HFFc6 (cell line): ENCODE measurements at places on chromosomes 2 and 18. TPM values are rescaled to one million over a fixed set of nuclear protein-coding genes. Genes with fewer than 3 reads are reported as not detected.

FBXO15 gene
- total RNA-seq = 1.0 to 1.3 TPM (median 1.3 TPM) in 3 replicates

GRCh38 chr2:96105152-96105915 lies 11.0 kb downstream of the ADRA2B start:
- H3K36me3 ChIP-seq = peaks cover 10% of the 10 kb centered on the region; the same call in 1 of the 2 replicates
- no peak overlapping the region for H3K4me3 ChIP-seq
- DNase-seq = no peak
- no peak overlapping the region for H3K27ac ChIP-seq

DNA sequence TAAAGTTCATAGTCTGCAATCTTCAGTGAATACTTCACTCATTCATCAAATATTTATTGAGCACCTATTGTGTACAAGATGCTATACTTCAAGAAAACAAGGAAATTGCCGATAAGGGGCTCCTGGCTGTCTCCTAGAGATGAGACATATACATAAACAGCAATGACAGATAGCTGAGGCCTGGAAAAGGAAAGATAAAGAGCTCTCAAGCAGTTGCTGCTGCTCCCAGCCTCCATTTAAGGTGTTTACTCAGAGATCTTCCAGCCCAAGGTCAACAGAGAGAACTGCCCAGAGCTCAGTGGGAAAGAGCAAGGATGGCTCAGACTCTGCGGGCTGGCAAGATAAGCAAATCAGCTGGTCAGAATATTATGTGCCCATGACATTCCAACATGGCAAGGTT lies 3.3 kb upstream of the SLC14A2 start:
- H3K4me3 ChIP-seq = no peak overlapping the region
- H3K27ac ChIP-seq = no peak overlapping the region
- H3K36me3 ChIP-seq = no peaks in the 10 kb centered on the region
- no peak for DNase-seq

DNA sequence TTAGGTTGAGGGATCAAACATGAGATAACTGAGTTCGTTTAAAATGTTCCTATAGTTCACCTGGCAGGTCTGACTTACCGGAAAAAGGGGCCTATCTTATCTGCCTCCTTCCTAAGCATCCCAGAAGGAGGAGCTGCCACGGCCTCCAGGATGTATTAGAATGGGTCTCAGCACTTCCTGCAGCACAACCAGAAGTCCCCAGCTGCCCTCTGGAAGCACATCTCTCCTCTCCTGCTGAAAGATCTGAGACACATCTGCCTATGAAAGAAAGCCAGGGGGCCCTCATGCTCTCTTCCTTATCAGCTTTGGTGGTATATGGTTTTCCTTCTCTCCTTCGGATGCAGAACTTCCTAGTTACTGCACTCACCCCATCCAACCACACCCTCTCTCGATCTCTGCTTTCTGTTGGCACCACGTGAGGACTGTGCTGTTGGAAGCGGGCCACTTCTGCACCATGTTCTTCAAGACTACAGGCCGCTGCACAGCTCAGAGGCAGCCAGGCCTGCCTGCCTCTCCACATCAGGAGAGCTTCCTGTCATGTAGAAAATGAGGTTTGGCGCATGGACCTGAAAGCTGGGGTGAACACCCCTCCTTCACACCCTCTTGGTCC lies 6.5 kb downstream of the IGFBP5 start:
- H3K27me3 ChIP-seq = peaks cover 16% of the 10 kb centered on the region
- H3K4me3 ChIP-seq = no peak overlapping the region
- H3K4me1 ChIP-seq = peaks cover 49% of the 10 kb centered on the region

DNA sequence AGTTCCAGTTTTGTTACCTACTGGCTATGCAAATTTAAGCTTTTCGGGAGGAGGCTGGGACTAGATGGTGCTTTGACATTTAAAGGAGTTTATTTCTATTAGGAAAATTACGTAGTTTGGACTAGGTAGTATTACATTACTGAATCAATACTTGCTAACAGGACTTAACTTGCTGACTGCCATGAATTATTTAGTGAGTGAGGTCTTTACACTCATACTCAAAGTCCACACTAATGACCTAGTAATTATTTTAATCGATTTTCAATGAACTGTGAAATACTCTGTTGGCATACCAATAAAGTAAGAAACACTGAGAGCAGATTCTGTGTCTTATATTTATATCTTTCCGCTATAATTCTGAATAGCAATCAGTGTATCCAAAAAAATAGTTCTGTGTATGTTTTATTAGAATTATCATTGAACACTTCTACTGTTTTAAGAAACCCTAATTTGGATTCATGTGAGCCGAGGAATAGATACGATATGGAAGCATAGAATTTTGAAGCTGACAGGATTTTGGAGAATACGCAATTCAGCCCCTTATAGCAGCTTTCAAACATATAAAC lies 55.0 kb downstream of the CHST9 start:
- no peaks in the 10 kb centered on the region for H3K4me1 ChIP-seq
- no peaks in the 10 kb centered on the region for H3K36me3 ChIP-seq
- no peak overlapping the region for H3K4me3 ChIP-seq
- no peaks in the 10 kb centered on the region; the same call in 1 of the 2 replicates for H3K27me3 ChIP-seq
- DNase-seq = no peak
